Pulmonary artery endothelial cell (primary cell): ENCODE measurements at places on chromosomes 2 and 18. TPM values are rescaled to one million over a fixed set of nuclear protein-coding genes. Genes with fewer than 3 reads are reported as not detected.

Gene NCKAP5
- 0.39 and 0.59 TPM in 2 replicates for total RNA-seq

Gene SERPINB2
- 0.71 and 1.1 TPM in 2 replicates for total RNA-seq

Gene DPP10
- not detected in 2 replicates for total RNA-seq

Gene RAB6C
- not detected in 2 replicates for total RNA-seq

Gene GRB14
- 3.9 and 4.3 TPM in 2 replicates for total RNA-seq

Gene AQP12A
- total RNA-seq, result not detected in 2 replicates
